ENCODE measurements at places on chromosomes 4 and X.

- DNase-seq = no peak
These were observed 62.0 kb downstream of the MBNL3 start for GRCh38 chrX:132426695-132427281.

GRCh38 chr4:180827232-180828009 is 1415.8 kb upstream of the TENM3 start:
- no peak for DNase-seq

DNA sequence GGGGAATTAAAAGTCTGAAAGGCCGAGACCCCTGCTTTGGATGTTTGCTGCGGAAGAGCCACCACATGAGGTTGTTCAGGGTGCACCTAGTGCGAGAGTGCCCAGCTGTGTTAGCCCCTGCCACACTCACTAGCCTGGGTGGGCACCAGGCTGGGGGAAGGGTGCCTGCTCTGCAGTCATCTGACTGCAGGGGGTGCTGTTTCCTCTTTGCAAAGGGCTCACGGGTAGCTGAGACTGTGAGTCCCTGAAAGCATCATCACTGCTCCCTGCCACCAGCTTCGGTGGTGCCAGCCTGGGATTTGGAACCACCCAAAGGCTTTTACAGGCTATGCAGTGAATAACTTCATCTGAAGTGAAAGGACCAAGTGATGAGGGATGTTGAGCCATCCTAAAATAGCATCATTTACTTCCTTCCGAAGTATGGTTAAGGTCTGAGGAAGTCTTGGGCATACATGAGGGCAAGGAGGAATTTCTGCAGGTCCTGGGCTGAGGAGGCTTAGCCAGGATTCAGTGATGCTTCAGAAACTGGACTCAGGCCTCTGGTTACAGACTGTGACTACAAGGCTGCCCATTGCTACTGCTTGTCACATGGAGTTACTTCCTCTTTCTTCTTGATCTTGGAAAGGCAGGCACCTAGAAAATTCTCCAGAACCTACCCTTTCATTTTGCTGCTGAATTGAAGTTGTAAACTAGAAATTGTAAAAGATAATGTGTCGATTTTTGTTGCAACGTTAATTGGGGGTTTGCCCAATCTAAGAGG is 293.2 kb upstream of the PRPS2 start:
- DNase-seq = no peak

- no peak for DNase-seq
These were observed 35.8 kb downstream of the FAT4 start for GRCh38 chr4:125350470-125351135.

- DNase-seq = no peak
These were observed 37.5 kb downstream of the HERC3 start for GRCh38 chr4:88629826-88630225.

DNA sequence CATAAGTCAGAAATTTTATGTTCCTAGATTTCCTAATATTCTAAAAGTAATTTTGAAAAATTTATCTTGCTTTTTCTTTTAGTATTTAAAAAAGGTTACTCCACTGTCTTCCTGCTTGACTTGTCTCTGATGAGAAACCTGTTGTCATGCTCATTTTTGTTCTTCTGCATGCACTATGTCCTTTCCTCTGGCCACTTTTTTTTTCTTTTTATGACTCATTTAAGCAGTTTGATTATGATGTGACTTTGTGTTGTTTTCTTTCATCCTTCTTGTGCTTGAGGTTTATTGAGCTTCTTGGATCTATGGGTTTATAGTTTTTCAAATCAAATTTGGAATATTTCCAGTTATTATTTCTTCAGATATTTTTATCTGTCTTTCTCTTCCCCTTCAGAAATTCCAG is 12.0 kb upstream of the UFSP2 start:
- no peak for DNase-seq

DNA sequence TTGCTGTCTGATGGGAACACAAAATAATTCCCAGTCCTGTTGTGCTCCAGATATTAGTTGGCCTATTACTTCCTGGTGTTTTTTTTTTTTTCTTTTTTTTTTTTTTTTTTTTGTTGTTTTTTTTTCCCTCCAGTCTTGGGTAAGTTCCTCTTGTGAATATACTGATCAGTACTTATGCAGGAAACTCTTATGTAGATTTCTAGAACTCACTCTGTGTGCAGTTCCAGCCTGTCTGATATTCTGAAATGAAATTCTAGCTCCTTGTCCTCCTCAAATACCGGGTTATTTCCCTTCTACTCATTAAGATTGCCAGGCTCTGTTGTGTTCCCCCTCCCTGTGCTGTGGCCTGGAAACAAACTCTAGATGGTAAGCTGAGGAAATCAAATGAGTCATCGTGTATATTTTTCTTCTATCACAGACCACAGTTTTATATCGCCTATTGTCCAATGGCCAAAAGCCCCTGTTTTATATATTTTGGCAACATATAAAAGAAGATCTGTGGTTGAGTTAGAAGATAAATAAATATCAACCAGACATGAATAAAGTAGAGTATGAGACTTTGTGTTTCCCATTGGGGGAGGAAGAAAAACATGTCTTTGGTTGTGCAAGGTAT is 124.3 kb upstream of the UGT8 start:
- no peak for DNase-seq

DNA sequence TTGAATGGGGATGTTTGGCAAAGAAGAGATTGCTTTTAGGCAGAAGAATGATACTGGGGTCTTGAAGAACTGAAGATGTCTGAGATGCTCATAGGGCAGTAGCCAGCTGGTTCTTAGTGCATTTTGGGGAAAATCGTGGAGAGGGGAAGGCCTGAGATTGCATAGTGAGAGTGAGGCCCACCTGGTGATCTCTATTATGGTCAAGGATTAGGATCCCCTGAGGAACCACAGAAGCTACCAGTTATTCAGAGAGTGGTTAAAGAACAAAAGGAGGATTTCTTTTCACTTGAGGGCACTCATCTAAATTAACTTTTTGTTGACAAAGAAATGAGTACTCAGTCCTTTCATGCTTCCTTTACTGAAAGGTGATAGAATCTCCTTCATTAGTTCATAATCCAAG is 271.3 kb upstream of the HAND2 start:
- DNase-seq = no peak

- no peak for DNase-seq
These were observed 53.9 kb upstream of the ATP8A1 start for GRCh38 chr4:42710761-42711160.

DNA sequence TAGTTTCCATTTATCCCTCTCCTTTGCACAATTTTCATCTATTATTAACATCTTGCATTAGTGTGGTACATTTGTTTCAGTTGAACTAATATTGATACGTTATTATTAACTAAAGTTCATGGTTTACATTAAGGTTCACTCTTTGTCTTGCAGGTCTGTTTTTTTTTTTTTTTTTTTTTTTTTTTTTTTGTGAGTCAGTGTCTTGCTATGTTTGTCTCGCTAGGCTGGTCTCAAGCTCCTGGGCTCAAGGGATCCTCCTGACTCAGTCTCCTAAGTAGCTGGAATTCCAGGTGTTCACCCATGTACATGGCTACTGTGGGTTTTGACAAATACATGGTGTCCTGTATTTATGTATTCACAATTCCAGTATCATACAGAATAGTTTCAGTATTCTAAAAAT is 6.8 kb downstream of the TBC1D19 start:
- DNase-seq = no peak

DNA sequence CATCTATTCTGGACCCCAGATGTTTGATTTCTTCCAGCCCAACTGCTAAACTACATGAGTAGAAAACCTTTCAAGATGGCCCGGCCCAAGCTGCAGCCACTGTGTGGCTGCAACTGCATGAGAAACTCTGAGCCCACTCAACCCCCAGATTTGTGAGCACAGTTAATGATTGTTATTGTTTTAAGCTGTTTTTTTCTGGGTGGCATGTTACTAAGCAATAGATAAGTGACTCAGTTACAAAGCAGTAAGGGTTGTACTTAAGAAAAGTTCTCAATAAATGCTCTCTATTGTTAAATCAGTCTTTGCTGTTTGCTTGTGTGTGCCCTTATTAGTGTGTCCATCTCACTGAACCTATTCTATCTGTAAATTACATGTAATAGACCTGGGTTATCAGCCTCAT is 51.8 kb downstream of the GC start:
- no peak for DNase-seq

DNA sequence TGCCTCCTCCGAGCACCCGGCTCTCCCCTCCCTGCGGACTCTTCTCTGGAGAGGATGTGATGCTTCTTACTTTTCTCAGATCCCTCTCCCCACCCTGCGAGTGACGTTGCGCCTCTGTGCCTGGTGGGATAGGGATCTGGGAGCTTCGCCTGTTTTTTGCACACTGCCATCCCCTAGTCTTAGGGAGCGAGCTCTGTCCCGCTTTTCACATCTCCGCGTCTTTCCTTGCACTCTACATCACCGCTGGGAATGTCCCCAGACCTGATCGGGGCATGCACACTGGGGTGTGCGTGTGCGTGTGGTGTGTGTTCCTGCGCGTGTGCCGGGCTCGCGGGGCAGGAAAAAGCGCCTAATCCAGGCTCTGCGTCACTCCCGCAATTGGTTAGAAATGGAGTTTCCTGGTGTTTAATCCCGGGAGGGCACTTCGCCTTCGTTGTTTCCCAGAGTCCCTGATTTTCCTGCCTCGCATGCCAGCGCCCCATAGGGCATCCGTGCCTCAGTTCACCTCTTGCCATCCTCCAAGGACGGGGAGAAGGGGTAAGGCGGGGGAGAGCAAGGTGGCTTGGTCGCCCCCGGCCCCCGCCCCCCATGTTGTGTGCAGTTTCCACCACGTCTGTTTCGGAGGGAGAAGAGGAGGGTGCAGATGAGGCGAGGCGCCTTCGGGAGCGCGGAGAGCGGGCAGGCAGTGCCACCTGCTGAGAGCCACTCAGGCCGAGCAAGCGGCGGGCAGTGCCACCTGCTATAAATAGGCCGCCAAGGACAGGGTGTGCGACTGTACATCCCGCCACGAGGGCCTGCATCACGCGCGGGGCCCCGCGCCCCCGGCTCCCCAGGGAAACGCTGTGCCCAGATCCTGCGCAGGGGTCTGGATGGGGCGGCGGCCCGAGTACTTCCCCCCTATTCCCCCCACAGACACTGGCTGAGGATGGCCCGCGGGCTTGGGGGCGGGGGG is 759 bp upstream of the TBC1D1 start:
- DNase-seq = peak; percentile 46

All from activated CD8-positive, alpha-beta memory T cell treated with anti-CD3 and anti-CD28 coated beads, Interleukin-2, amount 10 ng/mL, durations not matched to agents 7 days and 5 days (primary cell).